Endothelial cell (in vitro differentiated cells): ENCODE measurements at places on chromosomes 7 and 10.
A peak's percentile ranks its signal among the peaks of the same experiment; 100 is the strongest.

DNA sequence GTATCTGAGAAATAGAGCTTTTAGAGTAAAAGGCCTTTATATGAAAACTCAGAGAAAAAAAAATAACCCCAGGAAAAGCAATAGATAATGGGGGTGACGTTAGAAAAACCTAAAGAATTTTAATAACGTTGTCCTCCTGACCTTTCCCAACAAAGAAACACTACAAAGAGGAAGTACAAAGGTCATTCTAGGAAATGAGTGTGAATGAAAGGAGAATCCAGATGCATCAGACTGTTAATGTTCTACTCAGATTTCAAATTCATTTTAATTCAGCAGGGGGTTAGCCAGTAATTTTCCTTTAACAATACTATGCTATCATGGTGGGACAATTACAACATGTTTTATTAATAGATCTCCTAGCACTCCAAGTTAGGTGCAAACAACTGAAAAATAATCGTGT, 73.8 kb upstream of the CDK1 start:
- DNase-seq = no peak

- no peak for DNase-seq
These were observed 3.3 kb downstream of the PRRT4 start for GRCh38 chr7:128358233-128358632.

- DNase-seq = no peak
These were observed 270.6 kb downstream of the TRIL start for GRCh38 chr7:28687537-28687936.

DNA sequence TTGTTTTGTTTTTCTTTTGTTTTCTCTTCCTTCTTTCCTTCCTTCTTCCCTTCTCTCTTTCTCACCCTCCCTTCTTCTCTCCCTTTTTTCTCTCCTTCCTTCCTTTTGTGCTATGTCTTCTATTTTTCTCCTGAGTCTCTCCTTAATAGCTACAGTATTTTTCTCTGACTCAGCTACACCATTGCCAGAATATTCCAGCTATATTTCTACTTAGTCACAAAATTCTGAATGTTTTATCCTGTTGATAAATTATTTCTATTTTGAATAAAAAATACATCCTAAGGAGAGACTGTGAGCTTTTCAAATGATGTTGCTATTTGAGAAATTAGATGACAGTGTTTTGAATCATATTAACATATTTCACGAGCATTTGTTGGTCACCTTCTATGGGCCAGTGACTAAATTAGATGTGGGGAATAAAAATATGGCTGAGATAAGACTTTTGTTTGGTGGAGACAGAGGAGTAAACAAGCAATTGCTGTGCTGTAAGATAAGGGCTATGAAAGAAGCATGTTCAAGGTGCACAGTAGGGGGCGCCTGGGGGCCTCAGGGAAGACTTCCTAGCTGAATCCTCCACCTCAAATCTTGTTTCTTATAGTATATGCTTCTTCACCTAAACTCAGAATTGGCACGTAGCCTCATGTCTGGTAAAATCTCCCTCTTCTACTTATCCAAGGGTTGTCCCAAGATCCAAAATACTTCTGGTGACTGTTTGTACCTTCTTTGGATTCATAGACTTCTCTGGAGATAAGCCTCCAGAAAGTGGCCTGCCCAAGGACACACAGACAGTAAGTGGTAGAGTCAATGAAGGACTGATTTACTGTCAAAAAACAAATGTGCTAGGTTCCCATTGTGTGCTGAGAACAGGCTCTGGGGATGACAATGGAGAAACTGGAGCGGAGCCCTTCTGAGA, 115.5 kb upstream of the CREB5 start:
- DNase-seq = peak; percentile 67

GRCh38 chr7:99729486-99730237, 5.3 kb downstream of the CYP3A7 start:
- no peak for DNase-seq

DNA sequence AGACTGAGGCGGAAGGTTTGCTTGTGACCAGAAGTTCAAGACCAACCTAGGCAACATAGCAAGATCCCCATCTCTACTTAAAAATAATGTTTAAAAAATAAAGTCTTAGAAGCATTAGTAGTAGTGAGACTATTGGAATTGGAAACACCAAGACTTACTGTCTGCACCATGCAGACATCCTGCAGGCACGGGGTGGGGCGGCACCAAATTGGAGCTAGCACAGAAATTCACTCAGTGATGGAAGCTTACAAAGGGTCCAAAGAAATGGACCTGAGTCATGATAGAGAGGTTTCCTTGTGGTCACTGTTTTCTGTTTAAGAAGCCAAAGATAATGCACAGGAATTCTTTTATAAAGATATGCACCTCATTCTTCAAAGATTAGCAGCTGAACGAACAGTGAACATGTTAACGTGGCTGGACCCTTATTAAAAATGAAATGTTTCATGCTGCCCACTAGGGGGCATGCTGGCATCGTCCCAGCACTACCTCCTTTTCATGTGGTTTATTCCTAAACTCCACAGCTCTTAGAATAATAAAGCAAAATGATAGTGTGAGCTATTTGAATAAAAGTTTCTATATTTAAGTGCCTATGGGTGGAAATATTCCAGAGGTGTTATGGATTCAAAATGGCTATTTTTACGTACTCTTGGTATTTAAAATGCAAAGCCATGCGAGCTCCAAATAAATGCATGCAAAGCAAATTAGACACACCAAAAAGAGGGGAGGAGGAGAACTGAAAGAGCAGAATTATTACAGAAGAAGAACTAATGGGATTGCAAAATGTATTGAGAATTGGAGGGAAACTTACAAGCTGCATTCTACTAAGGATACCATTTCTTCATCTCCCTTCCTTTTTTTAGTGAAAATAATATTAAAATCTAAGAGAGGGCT, 28.6 kb downstream of the PDSS1 start:
- DNase-seq = peak; percentile 42

DNA sequence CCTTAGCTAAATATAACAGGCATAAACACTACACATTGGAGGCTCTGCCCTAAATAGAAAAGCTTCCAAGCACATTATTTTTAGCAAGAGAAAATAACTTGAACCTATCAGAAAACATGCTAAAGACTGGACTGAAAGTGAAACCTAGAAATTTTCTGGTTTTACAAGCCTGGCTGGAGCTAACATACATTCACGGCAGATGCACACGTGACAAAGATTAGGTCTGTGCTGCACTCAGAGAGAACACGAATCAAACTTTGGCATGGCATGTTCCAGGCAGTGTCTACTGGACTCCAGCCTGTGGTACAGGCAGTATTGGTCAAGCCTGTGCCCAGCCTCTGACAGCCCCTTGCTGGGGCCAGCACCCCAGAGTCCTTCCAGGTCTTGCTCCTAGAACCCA, 94.1 kb upstream of the PCBD1 start:
- no peak for DNase-seq

DNA sequence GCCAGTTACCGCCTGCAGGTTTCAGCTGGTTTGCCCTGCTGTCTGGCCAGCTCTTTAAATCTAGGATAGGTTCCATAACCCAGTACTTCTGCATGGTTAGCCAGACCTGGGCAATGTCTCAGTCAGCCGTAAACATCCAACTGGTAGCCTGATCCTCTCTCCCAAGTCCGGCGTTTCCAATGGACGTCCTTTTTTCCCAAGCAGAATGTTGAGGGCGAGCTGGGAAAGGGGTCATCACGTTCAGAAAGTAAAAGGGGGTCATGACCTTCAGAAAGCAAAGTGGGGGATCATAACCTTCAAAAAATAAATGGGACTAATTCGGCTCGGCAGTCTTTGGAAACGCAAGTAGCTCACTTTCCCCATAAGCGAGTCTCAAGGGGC, 430 bp downstream of the PON3 start:
- no peak for DNase-seq

DNA sequence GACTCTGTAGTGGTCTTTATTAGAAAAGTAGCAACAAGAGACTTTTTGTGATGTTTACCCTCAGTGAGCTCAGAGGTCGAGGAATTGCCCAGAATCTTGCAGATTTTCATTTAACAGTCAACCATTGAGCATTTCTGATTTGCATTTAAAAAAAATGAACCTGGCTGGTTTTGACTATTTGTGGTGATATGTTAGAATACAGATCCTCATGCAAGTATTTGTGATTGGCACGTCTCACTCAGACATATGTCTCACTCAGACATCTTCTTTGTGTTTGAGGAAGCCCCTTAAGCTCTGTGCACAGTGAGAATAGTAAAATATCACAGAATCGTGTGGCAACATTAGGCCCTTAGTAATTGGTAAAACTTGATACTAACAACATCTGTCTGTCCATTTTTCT, 113.2 kb downstream of the SND1 start:
- no peak for DNase-seq
